ENCODE measurements at places on chromosomes 11 and 22.

GRCh38 chr11:105740164-105740903, 130.5 kb downstream of the GRIA4 start:
- no peak for DNase-seq

DNA sequence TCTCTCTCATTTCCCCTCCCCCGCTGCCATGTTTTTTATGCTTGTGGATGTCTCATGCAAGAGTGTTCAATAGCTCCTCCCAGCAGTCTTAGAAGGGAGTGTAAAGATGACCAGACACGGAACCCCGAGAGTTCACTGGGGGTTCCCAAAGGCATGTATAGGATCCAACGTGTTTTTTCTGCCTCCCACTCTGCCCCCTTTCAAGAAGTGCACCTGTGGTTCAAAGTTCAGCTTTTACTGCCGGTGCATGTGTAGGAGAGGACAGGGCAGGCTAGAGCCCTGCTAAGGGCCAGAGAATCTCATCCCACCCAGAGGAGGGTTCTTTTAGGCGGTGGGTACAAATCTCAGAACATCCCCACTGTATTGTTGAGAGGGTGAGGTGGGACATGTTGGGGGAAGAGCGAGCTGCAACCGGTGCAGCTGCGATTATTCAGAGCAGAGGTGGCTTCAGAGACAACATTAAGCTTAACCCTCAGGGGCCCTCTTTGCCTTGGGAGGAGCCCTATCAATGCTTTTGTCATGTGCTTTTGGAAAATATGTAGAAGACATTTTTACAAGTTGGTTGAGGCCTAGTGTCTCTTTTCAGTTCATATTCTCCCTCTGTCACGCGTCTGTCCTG, 14.5 kb downstream of the MIF start:
- no peak for DNase-seq

DNA sequence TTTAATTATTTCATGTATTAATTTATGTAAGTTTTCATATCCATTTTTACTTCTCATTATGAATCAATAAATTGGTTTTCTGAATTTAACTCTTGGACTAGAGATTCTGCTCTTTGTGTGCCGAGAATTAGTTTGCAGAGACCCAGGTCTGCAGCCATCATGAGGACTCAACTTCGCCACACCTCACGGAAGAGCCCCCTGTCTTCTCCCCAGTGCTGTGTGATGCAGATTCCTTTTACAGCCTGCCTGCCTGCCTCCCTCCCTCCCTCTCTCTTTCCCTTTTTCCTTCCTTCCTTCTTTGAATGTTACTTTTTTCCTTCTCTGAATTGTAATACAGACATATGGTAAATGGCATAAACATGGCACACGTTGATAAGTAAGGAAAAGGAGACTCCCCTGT, 947.7 kb downstream of the TBC1D22A start:
- DNase-seq, result no peak

- no peak for DNase-seq
Observed at GRCh38 chr11:66970371-66970806, 4.7 kb upstream of the C11orf86 start.

GRCh38 chr22:19455585-19456370, 8.3 kb upstream of the C22orf39 start:
- DNase-seq, result no peak

DNA sequence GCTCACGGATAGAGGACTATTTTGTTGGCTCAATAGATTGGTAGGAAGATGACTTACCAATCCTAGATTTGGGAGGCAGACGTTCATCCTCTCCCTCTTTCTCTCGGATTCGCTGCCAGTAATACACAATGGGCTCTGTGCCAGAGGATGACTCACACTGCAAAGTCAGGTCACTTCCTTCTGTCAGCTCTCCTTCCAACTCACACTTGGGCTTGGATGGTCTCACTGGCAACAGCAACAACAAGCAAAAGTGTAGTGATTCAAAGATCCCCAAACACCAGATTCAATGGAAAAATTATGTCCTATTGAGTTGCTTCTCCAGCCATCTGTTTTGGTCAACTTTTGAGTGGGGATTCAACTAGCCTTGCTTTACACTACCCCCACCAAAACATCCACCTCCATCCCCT, 21.7 kb upstream of the HSPA8 start:
- DNase-seq, result peak; percentile 85

GRCh38 chr11:92180664-92181251, 43.9 kb upstream of the FAT3 start:
- DNase-seq, result no peak

DNA sequence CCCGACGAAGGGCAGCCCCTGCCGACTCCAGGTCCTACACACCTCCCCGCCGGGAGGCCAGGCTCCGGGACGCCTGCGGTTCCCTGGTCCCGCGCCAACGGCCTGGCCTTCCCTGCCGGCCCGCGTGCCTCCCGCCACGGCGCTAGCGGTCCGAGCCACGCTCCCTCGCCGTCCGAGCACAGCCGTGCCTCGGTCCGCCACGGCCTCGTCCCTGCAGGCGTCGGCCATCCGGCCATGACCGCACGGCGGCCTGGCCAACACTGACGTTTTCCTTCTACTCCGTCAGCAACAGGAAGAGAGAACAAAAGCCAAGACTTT, 532 bp downstream of the EIF4G2 start:
- no peak for DNase-seq

GRCh38 chr11:127070808-127071207, 70.2 kb upstream of the KIRREL3 start:
- DNase-seq, result no peak

- no peak for DNase-seq
Observed at GRCh38 chr22:38017272-38017920, 33.0 kb upstream of the SOX10 start.

Measured in ACHN (cell line).